ENCODE measurements at places on chromosomes 11 and 22.

DNA sequence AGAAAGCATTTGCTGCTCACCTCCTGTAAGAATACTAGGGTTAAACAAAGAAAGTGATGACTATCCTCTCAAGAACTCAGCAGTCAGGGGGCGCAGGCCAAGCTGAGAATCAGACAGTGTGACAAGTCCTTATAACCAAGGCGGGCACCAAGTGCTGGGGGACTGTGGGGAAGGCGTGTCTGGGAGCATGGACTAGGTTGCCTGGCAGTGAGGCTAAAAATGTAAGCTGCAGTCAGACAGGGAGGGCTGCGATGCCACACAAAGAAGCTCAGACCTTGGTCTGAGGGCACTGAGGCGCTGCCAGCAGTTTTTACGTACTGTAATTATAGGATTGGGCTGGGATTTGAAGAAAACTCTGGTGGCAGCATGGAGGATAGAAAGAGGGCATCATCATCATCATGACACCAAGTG is 73.7 kb downstream of the FLI1 start:
- no peak for DNase-seq

GRCh38 chr11:1923201-1923956 is 3.9 kb downstream of the TNNT3 start:
- DNase-seq, result peak; percentile 7

- DNase-seq, result peak; percentile 35
Measured at GRCh38 chr11:12069066-12069676, 41.2 kb upstream of the MICAL2 start.

DNA sequence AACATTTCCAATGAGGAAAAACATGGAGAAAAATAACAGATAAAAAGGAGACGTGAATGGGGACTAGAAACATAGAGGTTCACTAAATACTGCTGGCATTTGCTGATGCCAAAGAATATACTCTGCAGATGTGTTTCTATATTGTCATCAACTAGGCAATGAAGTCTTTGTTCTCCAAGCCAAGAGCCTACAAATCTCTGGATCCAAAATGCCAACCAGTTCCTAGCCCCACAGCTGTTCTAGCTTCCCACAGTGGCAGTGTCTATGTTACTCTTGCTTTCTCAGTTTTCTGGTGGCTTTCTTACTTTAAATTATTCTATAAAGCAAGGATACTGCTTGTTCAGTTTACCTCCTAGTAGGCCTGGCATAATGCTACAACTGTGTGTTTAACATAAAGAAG is 977.9 kb upstream of the CCDC90B start:
- no peak for DNase-seq

DNA sequence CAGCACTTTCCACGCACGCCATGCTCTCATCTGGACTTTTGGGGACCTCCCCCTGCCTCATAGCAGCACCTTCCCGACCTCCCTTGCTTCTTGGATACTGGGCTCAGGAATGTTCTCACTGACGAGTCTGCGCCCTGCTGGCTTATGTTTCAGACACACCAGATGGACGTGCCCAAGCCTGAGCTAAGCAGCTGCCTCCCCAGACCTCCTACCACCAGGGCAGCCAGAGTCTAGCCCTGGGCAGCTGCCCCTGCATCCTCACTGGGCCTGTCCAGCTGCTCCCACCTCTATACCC is 13.2 kb upstream of the RGL4 start:
- DNase-seq, result no peak

DNA sequence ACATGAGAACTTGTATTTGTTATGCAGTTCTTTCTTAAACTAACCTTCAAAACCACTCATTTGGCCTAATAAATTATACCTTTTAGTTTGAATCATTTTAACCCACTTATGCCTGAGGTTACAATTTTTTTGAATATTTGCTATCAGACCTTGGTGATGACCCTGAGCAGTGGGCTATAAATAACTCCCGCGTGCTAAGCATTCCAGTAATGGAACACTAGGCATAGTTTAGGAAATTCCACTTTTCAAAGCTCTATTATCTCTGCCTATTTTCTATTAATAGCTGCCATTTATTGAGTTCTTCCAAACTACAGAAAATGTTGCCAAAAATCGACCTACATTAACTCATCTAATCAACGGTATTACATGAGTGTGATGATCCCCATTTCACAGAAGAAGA is 993.4 kb upstream of the FAT3 start:
- DNase-seq, result no peak

DNA sequence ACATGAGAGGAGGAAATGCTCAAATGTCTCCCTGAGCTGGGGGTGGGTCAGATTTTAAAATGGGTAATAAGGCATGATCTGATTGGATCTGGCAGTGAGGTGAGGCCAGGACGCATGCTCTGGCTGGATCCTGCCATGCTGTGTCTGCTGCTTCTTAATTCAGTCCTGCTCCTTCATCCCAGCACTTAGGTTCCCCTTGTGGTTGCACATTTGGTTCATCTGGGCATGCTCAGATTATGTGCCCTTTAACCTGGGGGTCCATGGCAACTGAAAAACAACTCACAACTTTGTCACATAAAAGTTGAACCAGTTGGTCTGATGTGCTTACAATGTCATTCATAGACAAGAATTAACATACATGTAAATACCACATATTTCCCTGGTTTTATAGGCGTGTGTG is 67.9 kb downstream of the PIWIL4 start:
- DNase-seq, result no peak

- DNase-seq, result no peak
Measured at GRCh38 chr11:76620489-76620888, 50.1 kb downstream of the LRRC32 start.

DNA sequence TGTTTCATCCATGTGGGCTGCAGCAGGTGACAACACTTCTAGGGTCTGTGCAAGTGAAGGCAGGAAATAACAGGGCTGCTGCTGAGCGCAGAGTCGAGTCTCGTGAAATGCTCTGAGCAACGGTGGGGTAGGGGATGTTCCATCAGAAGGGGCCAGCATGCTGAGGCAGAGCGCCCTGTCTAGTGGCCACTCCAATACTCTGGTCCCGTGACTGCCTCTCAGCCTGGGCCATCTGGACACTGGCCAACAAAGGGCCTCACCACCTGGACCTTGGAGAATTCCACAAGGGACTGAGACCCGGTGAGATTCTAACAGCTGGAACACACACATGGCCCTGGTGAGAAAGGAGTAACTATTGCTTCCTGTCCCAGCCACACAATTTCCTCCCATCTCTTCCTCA is 375.7 kb downstream of the SHANK2 start:
- no peak for DNase-seq

GRCh38 chr22:27429476-27429875 is 372.1 kb downstream of the MN1 start:
- no peak for DNase-seq

DNA sequence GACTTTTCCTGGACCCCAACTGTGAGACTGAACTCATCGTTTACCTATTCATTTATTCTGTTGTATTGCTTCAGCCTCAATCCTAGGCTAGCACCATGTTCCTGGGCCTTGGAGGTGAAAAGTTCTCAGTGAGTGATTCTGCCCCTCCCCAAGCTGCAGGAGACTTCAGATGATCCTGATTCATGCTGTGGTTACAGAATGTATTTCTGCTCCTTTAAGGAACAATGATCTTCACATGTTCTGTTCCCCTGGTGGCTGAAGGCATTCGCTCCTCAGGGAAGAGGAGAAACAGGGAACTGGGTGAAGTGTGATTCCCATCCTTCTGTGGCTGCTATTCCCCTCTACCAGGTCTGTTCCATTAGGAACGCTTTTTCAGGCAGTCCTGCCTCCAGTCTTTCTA is 2.4 kb downstream of the OR52E1 start:
- DNase-seq, result no peak

DNA sequence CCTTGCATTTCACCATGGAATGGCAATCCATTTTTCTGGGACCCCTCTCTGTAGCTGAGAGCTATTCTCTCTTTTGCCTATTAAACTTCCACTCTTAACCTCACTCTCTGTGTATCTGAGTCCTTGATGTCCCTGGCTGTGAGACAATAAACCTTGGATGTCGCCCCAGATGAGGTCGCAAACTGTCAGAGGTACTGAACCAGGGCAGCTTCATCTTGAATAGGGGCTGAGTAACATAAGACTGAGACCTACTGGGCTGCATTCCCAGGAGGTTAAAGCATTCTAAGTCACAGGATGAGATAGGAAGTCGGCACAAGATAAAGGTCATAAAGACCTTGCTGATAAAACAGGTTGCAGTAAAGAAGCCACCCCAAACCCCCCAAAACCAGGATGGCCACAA is 68.0 kb downstream of the RSF1 start:
- DNase-seq, result peak; percentile 44

GRCh38 chr11:118918686-118919280 is 6.9 kb downstream of the BCL9L start:
- peak; percentile 70 for DNase-seq

DNA sequence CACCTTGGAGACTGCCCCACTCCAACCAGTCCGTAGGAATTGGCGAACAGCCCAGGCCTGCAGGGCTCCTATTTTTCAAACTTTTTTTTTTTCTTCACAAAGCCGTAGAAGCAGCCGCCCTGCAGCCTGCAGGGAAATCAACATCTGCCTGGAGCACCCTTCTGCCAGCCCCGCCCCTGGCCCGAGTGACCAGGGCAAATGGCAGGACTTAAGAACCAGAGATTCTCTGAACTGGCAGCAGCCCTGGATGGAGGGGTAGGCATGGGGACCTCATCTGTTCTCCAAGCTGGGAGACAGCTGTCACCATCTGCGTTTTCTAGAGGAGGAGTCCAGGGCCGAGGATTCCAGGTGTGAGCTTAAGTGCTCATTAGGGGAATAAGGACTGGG is 5.6 kb downstream of the SCN2B start:
- DNase-seq, result no peak

GRCh38 chr22:35092406-35092805 is 26.4 kb downstream of the ISX start:
- no peak for DNase-seq

DNA sequence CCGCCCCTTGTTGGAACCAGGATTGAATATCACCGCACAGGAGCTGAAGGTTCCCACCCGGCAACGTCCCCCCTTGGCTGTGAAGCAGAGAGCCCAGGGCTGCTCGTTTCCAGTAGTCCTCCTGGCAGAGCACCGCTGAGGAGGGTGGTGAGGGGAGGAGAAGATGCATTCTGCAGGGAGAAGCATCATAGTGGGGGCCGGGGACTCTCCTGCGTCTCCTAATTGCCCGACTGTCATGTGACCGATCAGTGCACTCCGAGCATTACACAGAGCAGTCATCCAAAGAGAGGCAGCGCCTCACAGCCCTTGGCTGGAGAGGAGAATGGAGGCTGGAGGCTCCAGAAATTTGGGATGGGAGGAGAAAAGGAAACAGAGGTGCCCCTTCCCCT is 85.0 kb upstream of the SEPTIN5 start:
- peak; percentile 23 for DNase-seq

DNA sequence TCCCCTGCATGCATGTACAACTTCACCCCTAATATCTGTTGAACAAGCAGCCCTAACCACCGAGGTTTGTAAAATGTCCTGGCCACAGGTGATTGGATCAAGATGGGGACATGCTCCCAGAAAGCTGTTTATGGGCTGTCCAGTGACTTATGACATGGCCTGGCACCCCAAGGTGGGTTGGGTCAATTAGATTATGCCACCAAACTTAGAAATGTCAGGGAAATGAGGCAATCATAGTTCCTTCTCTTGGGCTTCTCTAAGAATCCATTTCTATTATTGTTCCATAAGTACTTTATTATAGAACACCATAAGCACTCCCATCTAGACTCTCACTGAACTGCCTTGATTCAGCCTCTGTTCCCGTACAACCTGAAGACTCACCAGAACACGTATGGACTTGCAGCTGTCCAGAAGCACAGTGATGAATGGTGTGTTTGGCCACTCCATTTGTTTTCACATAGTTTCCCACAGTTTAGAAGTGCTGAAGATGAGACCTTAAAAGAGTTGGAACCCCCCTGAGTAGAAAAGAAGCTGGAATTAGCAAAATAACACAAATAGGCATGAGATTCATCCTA is 45.5 kb upstream of the OLFML1 start:
- no peak for DNase-seq

GRCh38 chr22:43521716-43522115 is 109.9 kb downstream of the MPPED1 start:
- DNase-seq, result no peak

- no peak for DNase-seq
Measured at GRCh38 chr22:34620832-34621231, 445.1 kb upstream of the ISX start.

DNA sequence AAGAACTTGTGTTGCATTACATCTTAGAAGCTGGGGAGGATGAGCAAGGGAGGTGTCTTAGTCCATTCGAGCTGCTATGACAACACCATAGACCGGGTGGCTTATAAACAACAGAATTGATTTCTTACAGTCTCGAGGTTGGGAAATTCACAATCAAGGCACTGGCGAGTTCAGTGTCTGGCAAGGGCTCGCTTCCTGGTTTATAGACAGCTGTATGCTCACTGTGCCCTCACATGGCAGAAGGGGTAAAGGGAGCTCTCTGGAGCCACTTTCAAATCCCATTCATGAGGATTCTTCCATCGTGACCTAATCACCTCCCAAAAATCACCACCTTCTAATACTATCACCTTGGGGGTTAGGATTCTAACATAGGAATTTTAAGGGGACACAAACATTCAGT is 150.0 kb upstream of the NECTIN1 start:
- DNase-seq, result no peak

- no peak for DNase-seq
Measured at GRCh38 chr11:44773351-44773965, 46.7 kb downstream of the TSPAN18 start.

DNA sequence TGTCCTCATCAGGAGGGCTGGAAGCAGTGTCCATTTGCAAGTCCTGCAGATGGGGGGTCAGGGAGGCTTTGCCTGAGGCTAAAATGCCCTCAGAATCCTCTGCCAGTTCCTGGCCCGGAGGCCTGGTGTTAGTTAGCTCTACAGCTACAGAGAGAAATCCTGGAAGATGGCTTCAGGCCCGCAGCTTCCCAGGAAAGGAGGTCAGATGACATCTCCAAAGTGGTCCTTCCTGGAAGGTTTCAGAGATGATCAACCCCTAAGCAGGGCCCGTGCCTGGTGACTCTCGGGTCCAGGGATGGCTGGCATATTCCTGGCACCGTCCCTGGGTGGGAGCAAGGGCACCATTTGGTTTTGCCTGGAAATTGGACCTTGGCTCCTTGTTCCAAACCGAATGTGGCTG is 959.1 kb downstream of the BRD1 start:
- DNase-seq, result no peak

- DNase-seq, result no peak
Measured at GRCh38 chr11:115134926-115135325, 369.3 kb downstream of the CADM1 start.

DNA sequence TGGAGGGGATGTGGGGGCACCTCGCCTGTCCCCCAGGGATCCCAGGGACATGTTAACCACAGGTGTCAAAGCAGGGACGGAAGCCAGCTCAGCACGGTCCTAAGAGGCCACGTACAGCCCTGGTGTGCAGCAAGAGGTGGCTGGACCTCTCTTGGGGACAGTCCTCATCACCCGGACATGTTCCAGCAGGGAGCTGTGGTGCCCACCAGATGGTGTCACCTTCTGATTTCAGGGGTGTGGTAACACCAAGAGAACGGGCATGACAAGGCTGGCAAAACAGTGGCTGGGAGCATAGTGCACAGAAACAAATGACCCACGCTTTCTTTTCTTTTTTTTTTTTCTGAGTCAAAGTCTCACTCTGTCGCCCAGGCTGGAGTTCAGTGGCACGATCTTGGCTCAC is 25.6 kb upstream of the COMT start:
- DNase-seq, result no peak
